ENCODE measurements at places on chromosomes 3 and 15.

- no peak for DNase-seq
Observed at GRCh38 chr3:36730966-36731365, 33.4 kb downstream of the DCLK3 start.

DNA sequence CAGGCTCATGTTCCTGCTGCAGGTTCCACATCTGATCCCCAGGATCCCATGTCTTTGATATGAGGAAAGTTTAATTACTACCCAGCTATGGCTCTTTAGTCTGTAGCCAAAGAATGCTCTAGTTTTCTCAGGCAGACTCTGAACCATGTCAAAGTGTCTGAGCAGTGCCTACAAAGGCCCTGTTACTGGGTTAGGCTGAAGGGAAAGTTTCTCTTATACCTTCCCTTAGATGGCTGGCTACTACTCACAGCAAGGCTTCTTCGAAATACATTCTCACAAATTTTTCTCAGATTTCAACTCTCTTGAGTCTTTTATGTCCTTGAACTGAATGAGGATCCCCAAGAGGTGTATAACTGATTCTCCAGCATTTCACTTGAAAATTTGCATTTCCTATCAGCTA lies 102.4 kb downstream of the NR1D2 start:
- no peak for DNase-seq

DNA sequence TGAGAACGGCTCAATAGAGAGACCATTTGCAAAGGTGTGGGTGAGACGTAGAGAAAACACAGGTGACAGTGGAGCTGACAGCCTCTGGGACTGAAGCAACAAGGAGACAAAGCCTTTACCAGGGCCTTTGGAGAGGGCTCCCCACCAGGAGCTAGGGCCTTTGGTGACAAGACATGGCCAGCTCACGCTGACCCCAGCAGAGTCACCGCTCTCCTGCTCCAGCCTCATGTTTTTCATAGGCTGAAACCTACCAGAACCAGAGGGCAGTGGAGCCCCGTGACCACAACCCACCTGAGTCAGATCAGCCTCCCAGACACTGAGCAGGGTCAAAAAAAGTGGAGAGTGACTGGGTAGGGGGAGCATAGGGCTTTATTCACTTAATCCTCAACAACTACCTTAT lies 214.7 kb downstream of the SHQ1 start:
- no peak for DNase-seq

GRCh38 chr3:171189394-171190080 lies 163.0 kb upstream of the SLC2A2 start:
- DNase-seq = no peak

DNA sequence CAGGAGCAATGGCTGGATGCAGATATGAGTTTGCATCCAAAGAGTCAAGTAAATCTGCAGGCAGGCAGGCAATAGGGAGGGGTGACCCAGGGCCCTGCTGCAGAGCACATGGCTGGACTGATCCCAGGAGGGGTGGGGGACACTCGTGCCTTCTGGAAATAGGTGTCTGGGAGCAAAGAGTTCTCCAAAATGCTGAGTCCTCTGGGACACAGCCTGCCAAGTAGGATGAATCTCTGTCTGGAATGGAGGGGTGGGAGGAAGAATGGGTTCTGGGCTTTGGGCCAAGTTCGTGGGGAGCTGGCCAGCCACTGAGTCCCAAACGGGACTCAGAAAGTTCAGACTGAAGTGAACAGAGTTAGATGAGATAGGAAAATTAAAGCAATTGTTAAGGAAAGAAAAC lies 214.5 kb downstream of the MTHFS start:
- no peak for DNase-seq

DNA sequence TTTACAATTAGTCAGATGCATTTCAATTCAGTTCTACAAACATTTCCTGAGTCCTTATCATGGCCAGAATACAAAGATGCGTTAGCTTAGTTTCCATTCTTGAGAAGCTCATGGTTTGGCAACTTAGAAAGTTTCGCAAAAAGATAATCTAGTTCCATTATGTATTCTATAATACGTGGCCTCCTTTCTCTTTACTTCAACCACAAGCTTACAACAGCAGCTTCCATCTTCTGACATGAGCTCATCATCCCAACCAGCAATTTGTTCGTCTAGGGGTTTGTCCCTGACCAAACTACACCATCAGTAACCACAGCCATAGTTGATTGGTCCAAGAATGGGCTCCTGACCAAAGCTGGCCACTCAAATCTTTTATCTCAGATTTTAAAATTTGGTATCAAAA lies 267.6 kb upstream of the TBC1D5 start:
- no peak for DNase-seq

DNA sequence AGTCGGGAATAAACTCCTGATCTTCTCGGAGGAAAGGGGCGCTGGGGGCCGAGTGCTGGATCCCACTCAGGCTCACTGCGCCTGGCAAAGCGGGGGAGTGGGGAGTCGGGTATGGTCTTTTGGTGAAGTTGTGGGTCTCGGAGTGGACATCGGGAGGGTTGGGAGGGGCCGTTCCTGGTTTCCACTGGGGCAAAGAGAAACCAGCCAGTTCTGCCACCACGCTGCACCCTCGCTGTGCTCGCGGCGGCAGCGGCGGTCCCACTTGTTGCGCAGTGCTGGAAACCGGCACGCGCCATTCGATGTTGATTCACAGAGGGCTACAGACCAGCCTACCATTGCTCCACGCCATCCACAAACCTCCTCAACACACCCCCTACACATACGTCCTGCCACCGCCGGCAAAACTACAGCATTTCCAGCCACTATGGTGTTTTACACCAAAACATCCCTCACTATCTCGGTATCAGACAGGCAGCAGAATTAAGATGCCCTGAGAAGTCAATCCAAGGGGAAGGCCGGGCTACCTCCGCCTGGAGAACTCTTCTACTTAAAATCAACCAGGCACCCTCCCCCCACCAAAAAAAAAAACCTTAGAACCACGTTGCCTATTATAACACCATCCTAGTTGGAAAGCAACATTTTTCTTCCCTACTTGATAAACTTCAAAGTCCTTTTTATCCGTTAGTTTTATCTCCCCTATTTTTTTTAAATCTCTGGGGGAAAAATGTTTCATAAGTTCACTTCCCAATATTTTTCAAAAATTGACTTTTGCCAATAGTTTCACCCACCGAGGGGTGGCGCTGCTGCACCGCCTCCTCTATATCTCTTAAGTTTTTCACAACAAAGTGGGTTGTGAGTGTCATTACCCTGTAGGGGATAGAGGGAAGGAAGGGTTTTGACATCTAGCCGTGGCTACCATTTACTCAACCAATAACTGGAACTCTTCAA lies 3.6 kb downstream of the BCL6 start:
- DNase-seq = peak; percentile 48

DNA sequence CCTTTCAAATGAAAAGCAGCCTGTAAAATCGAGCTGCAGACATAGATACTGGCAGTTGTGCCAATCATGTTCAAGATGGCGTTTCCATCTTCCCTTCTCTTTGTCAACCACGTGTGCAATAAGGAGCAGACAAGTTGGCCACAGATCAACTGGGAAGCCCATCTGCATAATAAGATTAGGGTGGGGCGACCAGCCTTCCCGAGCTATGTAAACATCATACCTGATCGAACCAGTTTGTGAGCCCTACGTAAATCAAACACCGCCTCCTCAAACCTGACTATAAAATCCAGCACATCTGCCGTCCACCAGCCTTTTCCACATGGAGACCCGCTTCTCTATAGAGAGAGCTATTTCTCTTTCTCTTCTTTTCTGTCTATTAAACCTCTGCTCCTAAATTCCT lies 37.2 kb downstream of the TRIM42 start:
- DNase-seq = no peak

DNA sequence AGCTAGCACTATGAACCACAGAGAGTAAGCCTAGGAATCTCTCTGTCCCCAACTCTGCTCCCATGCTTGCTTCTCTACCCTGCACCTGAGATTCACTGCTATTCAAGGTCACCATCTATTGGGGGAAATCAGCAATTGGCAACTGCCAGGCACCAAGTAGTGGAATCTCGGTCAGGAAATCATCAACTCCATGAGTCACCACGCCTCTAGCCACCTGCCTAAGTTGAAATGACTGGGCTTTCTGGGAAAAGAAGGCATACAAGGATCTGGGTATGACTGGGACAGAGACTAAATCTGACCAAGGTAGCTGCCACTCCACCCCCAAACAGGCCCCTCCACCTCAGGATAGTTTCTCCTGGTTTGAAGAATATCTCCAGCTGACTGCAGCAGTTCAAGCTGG lies 464.1 kb upstream of the CBLB start:
- DNase-seq = no peak

GRCh38 chr15:28243399-28243798 lies 78.6 kb downstream of the HERC2 start:
- DNase-seq = no peak

- no peak for DNase-seq
Observed at GRCh38 chr3:120153294-120153693, 59.0 kb upstream of the GSK3B start.

DNA sequence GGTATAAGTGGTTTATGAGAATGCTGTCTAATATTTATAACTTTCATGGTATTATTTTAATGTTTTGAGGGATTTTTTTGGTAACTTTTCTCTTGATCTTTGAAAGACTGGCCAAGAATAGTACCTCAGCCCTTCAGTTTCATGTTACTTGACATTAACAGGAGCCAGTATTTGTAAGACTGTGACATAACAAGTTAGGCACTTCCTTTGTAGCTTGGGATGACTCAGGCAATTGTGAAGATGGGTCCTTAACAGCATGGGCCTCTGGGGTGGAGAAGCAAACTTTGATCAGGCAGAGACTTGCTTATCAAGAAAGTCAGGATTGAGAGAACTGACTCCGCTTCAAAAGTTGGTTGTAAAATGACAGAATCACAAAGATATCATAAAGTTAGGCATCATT lies 9.5 kb downstream of the LRRC49 start:
- DNase-seq = no peak

- no peak for DNase-seq
Observed at GRCh38 chr3:197561926-197562325, 6.2 kb upstream of the BDH1 start.

DNA sequence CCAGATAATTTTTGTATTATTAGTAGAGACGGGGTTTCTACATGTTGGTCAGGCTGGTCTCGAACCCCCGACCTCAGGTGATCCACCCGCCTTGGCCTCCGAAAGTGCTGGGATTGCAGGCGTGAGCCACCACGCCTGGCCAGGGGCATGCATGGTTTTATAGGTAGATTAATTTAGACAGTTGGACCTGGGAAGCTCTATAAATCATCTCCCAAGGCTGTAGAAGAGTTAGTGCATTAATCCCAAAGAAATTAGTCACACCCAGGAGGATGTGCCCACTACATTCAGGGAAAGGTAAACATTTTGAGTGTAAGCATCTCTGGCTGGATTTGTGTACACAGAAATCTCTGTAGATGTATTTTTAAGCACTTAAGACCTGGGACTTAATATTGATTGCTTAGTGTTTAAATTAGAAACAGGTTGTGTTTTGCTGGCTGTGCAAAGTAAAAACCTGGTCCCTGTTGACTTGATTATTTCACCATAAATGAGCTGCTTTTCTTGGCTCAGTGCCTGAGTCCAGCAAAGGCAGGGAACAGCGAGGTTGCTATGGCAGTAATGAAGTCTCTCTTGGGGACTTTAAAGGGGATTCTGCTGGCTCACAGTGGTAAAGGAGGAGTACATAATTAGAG lies 19.2 kb downstream of the EXOSC7 start:
- DNase-seq = no peak

- no peak for DNase-seq
Observed at GRCh38 chr3:171776839-171777583, 33.3 kb downstream of the PLD1 start.

- DNase-seq = no peak
Observed at GRCh38 chr15:43249699-43250203, 17.0 kb downstream of the TGM5 start.

GRCh38 chr3:56773986-56774385 lies 27.8 kb downstream of the ARHGEF3 start:
- no peak for DNase-seq

- DNase-seq = no peak
Observed at GRCh38 chr3:69671082-69671952, 67.9 kb upstream of the MITF start.

DNA sequence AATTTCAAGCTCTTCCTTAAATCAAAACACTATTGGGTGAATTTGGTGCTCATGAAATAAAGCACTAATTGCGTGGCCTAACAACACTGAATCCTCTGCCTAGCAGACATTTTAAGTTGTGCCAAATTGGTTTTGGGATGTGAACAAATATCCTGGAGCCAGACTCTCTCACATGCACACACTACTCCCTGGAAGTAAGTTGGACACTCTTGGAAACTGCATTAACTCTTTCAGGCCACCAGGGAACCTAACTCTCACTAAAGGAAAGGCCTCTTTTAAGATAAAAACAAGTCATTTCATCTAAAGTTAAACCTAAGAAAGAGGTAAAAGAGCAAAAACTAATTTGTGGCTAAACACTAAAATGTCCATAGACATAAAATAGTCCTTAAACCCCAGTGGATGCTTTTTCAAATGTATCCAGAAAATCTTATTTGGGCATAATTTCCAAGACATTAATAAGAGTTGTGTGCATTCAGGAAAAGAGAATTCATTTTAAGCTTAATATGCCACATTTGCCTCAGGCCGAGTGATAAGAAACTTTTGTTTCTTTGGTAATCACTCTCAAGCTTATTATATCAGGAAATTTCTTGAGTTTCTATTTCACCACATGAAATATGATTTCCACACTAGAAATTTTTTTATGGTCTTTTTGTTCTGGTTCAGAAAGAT lies 61.8 kb downstream of the ZBTB20 start:
- DNase-seq = no peak

DNA sequence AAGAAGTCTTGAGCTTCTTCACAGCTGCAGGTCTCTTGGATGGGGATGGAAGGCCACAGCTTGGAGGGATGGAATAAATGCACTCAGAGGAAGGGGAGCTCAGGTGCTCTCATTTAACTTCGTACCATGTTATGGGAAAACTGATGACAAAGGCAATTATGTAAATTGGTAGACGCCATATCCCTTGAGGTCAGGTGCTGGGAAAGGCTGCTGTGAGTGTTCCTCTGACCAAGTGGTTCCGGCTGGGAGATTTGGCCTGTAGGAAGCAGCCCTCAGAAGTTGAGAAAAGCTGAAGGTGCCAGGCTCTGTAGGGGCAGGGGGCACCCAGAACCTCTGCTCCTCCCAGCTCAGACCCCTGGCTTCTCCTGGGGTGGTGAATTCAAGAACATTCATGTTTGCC lies 47.1 kb downstream of the FAH start:
- no peak for DNase-seq

DNA sequence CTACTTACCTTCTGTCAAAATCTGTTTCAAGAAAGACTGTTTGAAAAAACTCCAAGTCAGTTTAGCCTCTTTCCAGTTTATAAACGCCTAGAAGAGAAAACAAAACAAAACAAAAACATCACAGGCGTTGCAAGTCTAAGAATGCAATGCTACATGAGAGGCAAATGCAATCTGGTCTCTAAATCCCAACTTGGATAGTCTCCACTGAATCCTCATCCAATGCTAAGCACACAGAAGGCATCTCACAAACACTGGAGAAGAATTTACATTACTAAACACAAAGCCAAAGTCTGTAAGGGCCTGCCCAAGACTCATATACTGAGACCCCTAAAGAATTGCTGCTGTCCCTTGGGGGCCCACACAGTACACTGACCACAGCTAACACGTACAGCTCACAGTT lies 18.4 kb downstream of the RFT1 start:
- no peak for DNase-seq
